ENCODE measurements at places on chromosomes 2 and 18.
A peak's percentile ranks its signal among the peaks of the same experiment; 100 is the strongest.

- no peak for DNase-seq
Observed at GRCh38 chr2:45173513-45173912, 164.3 kb upstream of the SIX2 start.

- DNase-seq, result no peak
Observed at GRCh38 chr2:159010963-159011362, 42.5 kb downstream of the TANC1 start.

GRCh38 chr2:232265329-232265728 lies 113.2 kb upstream of the ALPP start:
- no peak for DNase-seq

DNA sequence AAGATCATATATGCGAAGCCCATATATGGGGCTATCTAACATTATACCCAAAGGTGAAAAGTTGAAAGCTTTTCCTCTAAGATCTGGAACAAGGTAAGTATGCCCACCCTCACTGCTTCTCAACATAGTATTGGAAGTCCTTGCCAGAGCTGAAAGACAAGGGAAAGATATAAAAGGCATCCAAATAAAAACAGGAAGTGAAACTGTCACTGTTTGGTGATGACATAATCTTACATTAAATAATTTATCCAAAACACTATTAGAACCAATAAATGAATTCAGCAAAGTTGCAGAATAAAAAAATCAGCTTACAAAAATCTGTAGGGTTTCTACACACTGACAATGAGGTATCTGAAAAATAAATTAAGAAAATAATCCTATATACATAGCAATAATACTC lies 205.8 kb downstream of the INSIG2 start:
- DNase-seq, result no peak

DNA sequence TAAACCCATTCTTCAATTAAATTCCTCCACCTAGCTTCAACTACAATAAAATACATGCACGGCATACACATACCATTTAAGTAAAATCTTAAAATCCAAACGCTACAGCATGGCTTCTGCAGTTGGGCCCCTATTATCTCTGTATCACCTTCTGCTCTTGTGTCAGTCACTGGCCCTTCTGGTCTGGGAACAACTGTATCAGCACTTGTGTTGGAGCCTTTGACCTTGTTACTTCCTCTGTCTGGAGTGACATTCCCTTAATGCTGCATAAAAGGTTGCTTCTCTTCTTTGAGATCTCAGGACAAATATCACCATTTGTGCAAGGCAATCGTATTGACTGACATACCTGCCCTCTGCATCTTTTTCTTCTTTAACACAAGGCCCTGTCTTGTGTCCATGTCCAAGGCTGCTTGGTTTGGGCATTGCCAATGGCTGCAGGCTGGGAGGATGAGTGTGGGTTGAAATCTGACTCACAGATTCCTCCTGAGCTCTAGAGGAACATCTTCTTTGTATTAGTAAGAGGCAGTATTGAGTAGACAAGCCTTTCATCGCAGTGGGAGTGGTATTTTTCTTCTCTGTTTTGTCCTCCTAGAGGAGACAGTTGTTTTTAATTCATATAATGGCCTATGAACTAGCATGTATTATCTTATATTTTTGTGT lies 267.8 kb upstream of the TRIB2 start:
- DNase-seq, result no peak

GRCh38 chr2:136253288-136254004 lies 135.5 kb upstream of the CXCR4 start:
- no peak for DNase-seq

DNA sequence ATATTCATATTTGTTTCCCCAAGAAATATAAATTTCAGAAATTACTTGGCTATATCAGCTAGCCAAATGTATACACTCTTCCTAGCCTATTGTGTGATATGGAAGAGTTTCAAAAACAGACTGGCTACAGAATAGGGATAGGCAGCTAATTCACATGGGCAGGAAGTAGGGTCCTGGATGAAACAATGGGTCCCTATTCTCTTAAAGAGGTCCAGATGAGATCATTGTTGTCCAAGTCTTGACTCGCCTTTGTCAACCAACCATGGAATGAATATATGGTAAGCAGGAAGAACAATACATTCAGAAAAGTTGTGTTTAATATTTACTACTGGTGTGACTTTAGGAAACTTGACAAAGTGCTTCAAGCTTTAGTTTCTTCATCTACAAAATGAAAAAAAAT lies 319.9 kb downstream of the NBAS start:
- no peak for DNase-seq

- DNase-seq, result no peak
Observed at GRCh38 chr18:74506448-74507084, 10.4 kb downstream of the CNDP2 start.

DNA sequence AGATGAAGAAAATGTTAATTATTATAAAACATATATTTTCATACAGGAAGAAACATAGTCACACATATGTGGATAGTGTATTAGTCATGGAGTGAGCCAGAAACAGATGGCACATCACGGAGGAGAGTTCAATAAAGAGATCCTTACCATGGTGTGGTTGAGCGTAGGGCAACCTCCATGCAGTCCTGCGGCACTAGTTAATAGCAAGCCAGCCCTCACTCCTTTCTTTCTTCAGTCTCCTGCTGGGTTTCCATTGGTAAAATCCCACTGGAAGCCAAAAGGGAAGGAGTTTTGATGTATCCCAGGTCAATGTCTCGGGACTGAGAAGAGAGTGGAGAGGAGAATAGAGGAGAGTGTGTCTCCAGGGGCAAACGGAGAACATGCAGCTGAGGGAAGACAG lies 328.1 kb downstream of the NR4A2 start:
- DNase-seq, result no peak

DNA sequence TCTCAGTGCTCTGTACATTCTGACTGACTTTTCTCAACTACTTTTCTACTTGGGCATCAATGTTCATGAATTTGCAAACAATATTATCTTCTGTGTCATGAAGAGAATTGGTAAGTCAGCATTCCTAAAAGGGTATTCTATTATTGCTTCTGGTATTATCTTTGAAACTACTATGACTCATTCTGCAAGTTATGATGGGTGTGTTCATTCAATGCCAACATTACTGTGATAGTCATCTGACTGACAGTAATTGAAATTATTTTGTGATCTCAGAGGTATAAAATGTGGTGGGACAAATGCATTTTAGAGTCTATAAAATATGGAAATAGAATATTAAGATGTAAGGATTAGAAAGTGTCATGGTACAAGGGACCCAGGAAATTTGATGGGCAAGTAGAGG lies 736.0 kb upstream of the CELF4 start:
- DNase-seq, result peak; percentile 46

DNA sequence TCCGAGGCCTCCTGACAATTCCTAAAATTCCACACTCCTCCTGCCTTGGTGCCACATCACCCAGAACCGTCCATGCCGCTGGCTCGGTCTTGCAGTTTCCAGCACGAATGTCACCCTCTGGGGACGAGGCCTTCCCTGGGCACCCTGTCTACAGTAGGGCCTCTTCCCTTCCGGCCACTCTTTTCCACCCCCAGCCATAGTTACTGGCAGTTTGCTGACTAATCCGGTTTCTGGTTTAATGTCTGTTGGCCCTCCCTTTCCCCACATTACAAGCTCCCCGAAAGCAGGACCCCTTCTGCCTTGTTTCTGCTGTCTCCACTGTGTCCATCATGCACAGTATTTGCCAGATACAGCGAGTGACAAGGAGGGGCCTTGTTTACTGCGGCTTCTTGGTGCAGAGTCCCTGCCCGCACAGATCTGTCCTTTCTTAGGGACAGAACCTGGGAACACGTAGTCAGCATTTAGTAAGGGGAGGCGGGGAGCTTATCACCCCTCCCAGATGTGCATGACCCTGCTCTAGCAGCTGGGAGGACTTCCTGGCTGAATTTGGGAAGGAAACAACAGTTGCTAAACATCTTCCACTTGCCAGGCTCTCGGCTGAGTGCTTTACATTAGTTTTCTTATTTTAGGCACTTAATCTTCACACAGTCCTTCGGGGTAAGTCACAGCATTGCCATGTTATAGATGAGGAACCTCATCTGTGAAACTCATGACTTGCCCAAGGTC lies 23.6 kb upstream of the CATIP start:
- DNase-seq, result no peak

DNA sequence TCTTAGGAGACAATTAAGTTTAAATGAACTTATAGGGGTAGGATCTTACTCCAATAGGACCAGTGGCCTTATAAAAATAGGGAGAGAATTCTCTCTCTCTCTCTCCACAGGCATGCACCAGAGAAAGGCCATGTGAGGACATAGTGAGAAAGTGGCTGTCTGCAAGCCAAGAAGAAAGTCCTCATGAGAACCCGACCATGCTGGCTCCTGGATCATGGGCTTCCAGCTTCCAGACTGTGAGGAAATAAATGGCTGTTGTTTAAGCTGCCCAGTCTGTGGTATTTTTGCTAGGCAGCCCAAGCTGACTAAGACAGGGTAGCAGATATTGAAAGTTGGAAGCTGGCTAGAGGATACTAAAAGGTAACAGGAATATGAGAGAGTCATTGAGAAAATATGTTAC lies 454.0 kb downstream of the NBAS start:
- DNase-seq, result no peak

- DNase-seq, result no peak
Observed at GRCh38 chr2:1778566-1778965, 34.3 kb upstream of the PXDN start.

GRCh38 chr2:48145845-48146452 lies 239.7 kb upstream of the FBXO11 start:
- peak; percentile 96 for DNase-seq

- no peak for DNase-seq
Observed at GRCh38 chr2:54411801-54412354, 44.2 kb upstream of the SPTBN1 start.

GRCh38 chr18:49619801-49620200 lies 57.9 kb downstream of the LIPG start:
- DNase-seq, result no peak

- peak; percentile 55 for DNase-seq
Observed at GRCh38 chr2:205366336-205367060, 315.8 kb upstream of the NRP2 start.

DNA sequence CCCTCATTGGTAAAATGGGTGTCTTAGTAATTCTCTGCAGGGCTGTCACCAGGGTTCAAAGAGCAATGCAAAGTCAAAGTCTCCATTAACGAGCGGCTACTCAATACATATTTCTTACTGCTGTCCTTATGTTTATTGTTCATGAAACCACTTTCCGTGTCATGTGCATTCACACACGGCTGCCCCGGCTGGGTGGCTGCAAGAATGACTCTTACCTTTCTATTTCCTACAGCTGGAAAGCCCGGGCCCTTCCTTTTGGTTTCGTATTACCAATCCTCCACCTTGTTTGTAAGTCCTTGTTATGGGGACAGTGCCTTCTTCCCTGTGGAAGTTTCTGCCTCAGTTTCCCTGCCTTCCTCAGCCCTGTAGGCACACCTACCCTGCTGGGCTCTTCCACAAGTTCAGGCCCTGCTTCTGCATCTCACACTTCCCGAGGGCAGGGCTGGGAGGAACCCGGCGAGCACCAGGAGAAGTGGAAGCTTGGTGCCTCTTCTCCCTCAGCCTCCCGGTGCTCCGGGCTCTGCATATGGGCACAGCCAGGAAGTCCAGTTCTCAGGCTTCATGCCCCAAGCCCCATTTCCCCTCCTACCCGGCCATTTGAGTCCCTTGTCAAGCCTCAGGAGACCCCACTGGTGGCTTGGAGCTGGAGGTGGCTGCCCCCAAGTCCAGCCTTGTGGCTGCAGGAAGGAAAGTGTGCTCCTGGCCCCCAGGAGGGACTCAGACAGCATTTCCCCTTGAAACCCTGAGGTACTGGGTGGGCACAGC lies 18.7 kb upstream of the ACKR3 start:
- DNase-seq, result no peak

- DNase-seq, result no peak
Observed at GRCh38 chr18:49486134-49486533, 900 bp downstream of the C18orf32 start.

DNA sequence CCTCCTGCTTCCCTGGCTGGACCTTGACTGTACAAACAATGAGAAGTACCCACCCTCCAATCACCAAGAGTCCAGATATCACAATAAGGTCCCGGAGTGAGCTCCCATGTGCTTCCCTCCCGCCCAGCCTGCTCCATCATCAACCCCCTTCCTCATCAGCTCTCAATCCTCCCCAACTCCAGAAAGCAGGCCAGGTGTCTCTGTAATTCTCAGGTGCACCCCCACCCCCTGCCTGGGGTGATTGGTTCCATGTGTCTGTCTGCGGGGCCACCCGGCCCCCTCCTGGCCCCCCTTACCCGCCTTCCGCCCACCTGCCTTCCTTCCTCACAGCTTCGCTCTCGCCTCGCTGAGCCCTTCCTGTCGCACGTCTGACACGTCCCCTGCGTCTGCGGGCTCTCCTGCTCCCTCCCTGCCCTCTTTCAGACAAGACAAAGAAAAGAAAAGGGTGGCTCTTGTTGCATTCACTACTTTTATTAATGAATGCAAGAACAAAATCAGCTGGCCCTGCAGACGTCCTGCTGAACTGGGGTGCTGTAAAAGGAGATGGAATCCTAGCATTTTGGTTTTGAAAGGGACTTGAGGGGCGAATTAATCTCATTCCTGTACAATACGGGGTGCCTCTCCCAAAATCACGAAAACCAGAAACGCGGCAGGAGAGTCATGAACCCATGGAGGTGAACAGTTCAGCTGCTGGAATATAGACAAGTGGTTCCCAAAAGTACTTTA lies 26.5 kb upstream of the IGFBP2 start:
- no peak for DNase-seq

DNA sequence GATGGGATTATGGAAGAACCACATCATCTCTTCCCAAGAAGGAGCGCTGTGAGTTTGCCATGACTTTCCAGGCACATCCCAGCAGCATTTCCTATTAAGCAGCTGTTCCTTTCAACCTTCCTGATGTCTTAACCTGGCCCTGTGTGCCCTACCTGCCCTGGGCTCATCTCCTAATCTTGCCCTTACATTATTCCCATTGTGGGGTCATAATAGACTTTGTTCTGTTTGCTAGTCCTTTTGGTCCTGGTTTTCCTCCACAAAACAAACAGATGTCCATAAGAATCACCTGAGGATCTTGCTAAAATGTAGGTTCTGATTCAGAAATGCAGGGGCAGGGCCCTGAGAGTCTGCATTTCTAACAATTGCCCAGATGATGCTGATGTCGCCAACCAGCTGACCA lies 38.6 kb upstream of the TANK start:
- DNase-seq, result no peak

GRCh38 chr2:134231301-134231964 lies 22.4 kb upstream of the MGAT5 start:
- DNase-seq, result no peak

- DNase-seq, result peak; percentile 84
Observed at GRCh38 chr2:64049633-64050220, 30.5 kb upstream of the VPS54 start.

DNA sequence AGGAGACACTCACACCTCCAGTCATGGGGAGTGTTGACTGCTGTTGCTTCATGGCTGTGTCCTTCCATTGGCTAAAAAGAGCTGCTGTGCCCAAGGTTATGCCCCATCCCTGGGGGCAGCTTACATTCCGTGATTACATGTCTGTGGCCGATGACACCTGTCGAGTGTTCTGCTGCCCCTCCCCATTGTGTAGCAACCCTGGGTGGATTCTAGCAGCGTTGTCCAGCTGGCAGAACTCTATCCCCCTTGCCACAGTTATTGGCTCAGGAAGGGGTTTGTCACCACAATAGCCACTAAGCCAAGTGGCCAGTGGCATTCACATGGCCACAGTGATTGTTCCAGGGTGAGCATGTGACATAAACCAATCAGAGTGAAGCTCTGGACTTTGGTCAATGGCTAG lies 11.6 kb upstream of the PDIA6 start:
- no peak for DNase-seq

- no peak for DNase-seq
Observed at GRCh38 chr18:76610933-76611749, 116.1 kb upstream of the ZNF516 start.

GRCh38 chr2:101255501-101255900 lies 2.8 kb downstream of the CNOT11 start:
- no peak for DNase-seq

Measured in SW480 (cell line).